Central memory CD4-positive, alpha-beta T cell (primary cell): ENCODE measurements at places on chromosomes 3 and 15.

GRCh38 chr3:4425707-4426106, 41.4 kb downstream of the SUMF1 start:
- DNase-seq: no peak

GRCh38 chr3:187352581-187353575, 15.3 kb upstream of the RTP4 start:
- DNase-seq: no peak

DNA sequence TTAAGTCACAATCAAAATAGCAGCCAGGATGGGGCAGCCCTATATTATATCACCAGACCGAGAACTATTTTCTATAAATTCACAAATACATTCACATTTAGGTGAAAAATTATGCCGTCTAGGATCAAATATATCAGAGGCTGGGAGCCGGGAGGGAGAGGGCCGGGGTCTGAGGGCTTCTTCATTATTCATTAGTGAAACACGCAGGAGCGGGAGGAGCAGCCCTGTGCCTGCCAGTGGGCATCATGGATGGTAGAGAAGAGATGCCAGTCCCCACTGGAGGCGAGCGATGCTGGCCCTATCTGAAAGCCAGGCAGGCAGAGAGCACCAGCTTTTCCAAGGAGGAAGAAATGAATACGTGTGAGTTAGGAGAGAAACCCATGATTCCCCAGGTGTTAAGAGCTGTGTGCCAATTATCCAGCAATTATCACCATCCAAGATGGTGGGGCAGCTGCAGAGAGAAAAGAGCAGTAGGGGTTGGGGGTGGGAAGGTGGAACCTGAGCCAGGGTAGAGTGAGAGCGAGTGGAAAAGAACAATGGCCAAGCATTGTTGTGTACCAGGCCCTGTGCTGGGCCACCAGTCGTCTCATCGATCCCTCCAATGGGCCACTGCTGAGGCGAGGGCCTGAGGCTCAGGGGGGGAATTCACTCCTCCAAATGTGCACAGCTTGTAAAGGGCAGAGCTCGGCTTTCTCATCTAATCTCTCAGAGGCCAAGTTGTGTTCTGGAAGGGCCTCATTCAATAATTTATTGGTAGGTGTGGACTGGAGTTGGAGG, 261.3 kb upstream of the TLE3 start:
- DNase-seq: no peak

- DNase-seq: no peak
Measured at GRCh38 chr3:81302045-81302444, 459.4 kb downstream of the GBE1 start.

DNA sequence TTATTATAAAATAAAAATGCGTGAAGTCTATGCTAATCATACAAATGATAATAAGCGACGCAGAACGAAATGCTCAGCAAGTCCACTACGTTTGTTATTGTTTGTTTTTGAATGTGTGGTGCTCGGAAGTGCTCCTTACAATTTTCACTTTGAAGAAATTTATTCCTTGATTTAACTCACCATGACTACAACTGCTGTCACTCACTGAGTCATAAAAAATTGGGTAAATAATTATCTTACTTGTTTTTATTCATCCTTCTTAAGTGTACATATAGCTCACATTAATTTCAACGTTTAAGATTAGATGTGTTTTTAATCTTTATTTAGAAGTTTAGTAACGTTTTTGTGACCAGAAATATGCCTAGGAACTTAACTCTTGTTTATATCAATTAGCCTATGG, 66.7 kb upstream of the NANOGP8 start:
- no peak for DNase-seq

DNA sequence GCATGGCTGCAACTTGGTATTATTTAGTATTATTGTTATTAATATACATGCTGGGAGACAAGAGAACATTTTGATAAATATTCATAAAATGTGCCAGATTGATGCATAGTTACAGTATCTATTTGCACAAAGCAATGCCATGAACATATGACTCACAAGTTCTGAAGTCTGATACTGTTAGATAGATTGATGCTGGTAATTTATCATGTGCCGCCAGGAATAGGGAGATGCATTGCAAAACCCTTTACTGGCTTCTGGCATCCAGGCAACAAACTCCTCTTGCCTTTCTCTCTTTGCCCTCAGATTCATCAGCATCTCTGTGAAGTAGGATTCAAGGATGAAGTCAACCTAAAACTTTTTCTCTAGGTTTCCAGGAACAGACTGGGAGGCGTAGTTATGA, 41.0 kb upstream of the SLC25A26 start:
- DNase-seq: no peak

- DNase-seq: no peak
Measured at GRCh38 chr3:42053476-42053875, 37.7 kb upstream of the TRAK1 start.

DNA sequence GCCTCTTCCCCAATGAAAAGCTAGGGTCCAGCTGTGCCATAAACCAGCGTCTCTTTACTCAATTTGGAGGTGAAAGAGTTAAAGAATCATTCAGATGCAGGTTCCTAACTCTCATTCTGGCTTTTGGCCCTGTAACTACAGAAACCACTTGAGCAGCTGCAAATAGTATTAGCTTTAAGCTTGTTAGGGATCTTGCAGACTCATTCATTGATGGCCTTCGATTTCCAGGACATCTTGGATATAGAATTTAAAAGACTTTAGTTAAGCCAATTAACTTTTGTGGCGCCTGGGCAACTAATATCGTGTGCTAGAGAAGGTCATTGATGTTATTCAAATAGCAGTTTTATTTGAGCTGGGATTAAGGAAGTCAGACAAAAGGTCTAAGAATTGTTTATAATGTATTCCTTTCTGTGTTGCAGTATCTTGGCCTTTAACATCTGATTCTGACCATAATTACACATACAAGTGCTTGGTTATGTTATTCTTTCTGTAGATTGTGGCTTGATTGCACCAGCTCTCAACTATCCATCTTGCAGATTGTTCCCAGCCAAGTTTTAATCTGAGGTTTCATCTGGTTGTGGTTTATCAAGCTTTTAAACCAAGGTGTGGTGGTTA, 185.3 kb downstream of the CACNA2D3 start:
- DNase-seq: no peak
